ENCODE measurements at places on chromosomes 7 and 10.

DNA sequence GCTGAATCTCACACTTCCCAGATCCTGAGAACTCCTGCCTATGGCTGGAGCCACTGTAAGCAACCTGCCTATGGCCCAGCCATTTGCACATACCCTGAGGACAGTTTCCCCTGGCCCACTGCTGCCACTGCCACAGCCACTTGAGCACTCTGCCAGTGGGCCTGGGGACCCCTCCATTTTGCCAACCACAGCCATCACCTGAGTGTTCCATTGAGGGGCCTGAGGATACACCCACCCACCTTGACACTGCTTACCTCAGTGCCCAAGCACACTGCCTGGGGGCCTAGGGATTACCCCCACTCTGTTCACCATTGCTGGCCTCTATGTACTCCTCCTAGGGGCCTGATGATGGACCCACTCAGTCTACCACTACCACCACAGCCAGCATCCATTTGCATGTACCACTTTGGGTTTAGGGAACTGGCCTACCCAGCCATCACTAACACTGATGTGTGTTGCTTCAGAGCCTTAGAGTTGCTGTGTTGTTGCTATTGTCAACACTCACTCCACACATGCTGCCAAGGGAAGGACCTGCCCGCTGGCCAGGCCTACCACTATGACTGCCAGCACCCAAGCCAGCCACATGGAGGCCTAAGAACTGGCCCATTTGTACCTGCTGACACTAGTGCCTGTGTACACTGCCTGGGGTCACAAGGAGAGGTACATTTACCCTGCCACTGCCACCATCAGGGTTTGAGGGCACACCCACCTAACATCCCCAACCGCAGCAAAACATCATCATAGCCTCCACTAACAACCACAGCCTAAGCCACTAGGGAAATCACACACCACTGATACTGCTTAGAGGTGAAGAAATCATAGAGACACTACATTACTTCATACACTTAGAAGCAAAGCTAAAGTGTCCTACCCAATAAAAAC is 45.9 kb upstream of the ANTXRL start:
- DNase-seq, result no peak

GRCh38 chr7:158587162-158588084 is at the start of gene PTPRN2:
PTPRN2 (minus strand) TSS chr7:158587823.
- DNase-seq, result peak; percentile 45

GRCh38 chr7:10022957-10023356 is 950.7 kb upstream of the PHF14 start:
- DNase-seq, result no peak

GRCh38 chr10:235915-236314 is 100.7 kb downstream of the ZMYND11 start:
- no peak for DNase-seq

- DNase-seq, result no peak
These were observed 192.3 kb upstream of the ZMIZ1 start for GRCh38 chr10:78876449-78876848.

DNA sequence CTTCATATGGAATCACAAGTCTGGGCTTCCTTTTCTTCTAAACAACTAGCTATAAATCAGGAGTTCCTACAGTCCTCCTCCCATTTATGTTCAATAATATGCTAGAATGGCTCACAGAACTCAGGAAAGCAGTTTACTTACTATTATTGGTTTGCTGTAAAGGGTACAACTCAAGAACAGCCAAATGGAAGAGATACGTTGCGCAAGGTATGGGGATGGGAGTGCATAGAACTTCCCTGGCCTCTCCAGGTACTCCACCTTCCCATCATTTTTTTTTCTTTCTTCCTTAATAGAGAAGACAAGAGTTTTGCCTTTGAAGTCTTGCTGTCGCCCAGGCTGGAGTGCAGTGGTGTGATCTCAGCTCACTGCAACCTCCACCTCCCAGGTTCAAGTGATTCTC is 27.1 kb upstream of the SEMA4G start:
- DNase-seq, result no peak

- no peak for DNase-seq
These were observed 38.0 kb downstream of the POLR1F start for GRCh38 chr7:19670806-19671205.

- DNase-seq, result no peak
These were observed 280.8 kb upstream of the CDC14C start for GRCh38 chr7:48643431-48644013.

DNA sequence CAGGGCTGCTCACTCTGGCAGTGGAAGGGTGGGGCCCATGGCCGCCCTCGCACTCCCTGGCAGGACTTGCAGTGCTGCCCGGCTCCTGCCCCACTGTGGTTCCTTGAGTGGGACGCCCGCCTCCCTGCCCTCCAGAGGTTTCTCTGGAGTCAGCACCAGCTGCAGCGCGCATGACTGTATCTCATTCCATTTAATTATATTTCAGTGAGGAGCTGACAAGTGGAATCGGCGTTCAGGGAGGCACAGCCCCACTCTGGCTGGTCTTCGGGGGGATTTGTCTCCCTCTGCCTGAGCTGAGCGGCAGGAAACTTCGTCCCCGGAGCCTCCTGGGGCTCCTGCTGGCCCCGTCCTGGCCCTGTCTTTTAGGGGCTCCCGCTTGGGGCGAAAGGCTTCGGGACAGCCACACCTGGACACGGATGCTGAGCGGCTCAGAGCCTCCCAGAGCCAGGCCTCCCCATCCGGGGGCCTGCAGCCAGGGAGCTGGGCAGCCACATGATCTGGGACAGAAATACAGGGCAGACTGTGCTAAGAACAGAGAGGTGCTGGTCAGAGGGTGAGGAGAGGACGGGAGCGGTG is 75.3 kb upstream of the NKX6-2 start:
- no peak for DNase-seq

- no peak for DNase-seq
These were observed 1.4 kb downstream of the PPP2R2D start for GRCh38 chr10:131902211-131902610.

DNA sequence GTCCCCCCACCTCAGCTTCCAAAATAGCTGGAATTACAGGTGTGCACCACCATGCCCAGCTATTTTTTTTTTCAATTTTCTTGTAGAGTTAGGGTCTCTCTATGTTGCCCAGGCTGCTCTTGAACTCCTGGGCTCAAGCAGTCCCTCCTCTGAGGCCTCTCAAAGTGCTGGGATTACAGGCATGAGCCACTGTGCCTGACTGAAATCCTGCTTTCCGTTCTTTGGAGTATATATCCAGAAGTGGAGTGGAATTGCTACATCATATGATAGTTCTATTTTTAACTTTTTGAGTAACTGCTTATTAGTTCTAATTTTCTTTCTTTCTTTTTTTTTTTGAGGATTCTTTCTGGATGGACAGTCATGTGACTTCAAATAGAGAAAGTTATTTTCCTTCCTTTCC is 62.9 kb upstream of the ZMIZ2 start:
- DNase-seq, result no peak

GRCh38 chr7:137992550-137993394 is 9.1 kb downstream of the CREB3L2 start:
- DNase-seq, result no peak

DNA sequence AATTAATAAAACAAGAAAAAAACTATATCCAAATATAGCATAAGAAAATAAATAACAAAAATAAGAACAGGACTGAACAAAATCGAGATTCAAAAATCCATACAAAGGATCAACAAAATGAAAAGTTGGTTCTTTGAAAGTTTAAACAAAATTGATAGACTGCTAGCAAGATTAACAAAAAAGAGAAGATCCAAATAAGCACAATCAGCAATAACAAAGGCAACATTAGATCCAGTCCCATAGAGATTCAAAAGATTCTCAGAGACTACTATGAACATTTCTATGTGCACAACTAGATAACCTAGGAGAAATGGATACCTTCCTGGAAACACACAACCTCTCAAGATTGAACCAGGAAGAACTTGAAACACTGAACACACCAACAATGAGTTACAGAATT is 534.6 kb downstream of the PCDH15 start:
- no peak for DNase-seq

DNA sequence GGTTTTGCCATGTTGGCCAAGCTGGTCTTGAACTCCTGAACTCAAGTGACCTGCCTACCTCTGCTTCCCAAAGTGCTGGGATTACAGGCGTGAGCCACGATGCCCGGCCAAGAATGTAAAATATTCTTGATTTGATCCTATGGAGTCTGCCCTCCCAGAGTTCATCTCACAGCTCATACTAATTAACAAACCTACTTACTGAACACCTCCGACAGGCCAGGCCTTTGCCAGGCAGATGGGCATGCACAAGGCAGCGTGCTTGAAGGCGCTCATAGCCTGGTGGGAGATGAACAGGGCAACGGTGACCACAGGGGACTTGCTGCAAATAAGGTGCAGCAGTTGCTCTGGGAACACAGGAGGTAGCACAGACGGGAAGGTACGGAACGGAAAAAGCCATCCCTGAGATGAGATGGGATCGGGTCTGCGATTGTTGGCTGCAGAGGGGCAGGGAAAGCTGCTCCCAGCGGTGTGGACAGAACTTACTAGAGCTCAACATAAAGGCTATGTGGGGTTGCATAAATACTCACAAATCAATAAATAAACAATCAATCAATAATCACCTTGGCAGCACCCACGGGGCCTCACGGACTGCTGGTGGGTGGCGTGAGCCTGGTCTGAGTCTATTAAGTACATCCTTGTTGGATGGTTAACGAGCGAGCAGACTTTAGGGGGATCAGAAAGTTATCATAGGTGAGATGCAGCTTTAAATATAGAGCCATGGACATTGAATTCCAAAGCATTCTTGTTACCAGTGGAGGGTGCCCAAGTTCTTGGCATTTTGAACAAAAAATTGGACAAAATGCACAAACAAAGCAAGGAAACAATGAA is 4.7 kb downstream of the ACBD7 start:
- no peak for DNase-seq

DNA sequence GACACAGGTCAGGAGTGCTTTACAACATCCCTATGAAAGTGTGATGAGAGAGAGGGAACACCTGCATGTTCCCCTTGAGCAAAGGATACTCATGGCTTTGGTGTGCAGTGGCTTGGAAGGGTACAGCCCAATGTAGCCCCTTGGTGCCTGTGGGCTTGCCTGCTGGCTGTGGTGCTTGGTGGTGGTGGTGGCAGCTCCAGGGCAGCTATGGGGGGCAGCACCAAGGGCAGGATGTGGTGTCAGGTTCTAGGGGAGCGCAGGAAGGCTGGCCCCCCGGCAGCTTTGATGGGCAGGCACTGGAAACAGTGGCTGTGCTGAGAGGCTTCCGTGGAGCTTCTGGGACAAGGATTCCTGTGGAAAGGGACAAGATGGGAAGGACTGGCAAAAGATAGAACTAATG is 464.0 kb upstream of the ZMIZ1 start:
- DNase-seq, result no peak

DNA sequence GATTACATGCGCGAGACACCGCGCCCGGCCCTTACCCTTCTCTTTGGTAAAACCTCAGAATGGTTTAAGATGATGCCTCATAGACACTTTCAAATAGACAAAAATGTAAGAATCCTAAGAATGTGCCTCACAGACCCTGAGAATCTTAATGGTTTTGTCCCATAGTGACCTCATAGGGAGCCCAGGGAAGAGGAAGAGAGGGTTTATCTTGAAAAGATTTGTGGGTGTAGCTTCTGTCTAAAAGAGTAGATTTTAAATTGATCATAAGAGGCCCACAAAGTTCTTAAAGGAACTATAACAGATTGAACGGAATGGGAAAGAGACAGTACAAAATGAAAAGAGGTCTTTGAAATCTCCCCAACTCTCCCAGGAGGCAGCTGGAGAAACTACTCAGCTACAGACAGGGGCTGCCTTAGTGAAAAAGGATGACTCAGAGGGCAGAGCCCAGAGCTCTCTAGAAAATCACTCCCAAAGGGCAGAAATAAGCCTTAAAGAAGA is 220.6 kb downstream of the ADRA2A start:
- no peak for DNase-seq

DNA sequence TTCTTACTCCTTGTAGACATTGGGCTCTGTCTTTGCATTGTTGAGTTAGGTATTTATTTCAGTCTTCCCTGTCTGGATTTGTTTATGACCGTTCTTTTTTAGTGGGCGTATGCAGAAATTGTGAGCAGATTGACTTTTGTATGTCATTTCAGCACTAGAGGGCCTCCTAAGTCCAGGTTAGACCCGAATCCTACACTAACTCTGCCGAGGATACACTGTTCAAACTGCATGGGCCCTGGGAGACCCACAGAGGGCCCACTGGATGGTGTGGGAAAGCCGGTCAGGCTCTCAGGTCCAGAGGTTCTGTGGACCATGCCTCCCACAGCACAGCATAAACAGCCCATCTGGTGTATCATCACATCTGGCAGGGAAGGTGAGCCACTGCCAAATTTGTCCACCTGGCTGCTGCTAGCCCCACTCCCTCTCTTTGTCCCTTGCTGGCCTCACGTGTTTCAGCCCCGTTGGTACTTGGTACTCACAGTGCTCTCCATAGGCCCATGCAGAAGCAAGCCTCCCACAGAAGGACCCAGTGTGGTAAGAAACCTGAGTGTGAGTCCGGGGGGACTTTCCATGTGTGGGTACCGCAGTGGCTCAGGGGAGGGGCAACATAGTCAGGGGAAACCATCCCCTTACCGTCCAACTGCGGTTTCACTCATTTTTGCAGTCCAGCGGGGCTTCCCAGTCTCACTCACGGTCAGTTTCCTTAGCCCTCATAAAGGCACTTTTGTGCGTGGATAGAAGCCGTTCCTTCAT is 112.8 kb downstream of the APBB1IP start:
- DNase-seq, result no peak

GRCh38 chr7:117975476-117975875 is 102.2 kb upstream of the CTTNBP2 start:
- no peak for DNase-seq

DNA sequence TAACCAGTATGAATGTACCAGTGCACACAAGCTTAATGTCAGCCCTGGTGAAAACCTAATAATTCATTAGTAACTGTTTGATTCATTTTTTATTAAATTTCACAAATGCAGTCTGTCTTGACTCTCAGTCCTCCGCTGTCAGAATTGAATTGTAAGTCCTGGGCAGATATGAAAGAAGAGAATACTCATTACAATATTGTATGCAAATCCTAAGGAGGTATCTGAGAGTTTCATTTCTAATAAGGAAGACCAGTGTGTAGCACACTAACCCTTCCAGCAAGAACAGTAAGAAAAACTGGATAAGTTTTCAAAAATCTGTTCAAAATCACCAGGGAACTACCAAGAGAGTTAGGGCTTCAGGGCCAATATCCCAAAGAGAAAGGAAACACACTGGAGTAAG is 652.1 kb downstream of the SUGCT start:
- DNase-seq, result no peak
